ENCODE measurements at places on chromosomes 5 and 9. TPM values are rescaled to one million over a fixed set of nuclear protein-coding genes. Genes with fewer than 3 reads are reported as not detected.

Gene NUTM2G
- not detected for total RNA-seq

- H3K36me3 ChIP-seq = no peaks in the 10 kb centered on the region
- no peak for DNase-seq
- no peak overlapping the region for H3K4me3 ChIP-seq
Measured at GRCh38 chr5:151463137-151464029, 16.0 kb downstream of the SLC36A1 start.

DNA sequence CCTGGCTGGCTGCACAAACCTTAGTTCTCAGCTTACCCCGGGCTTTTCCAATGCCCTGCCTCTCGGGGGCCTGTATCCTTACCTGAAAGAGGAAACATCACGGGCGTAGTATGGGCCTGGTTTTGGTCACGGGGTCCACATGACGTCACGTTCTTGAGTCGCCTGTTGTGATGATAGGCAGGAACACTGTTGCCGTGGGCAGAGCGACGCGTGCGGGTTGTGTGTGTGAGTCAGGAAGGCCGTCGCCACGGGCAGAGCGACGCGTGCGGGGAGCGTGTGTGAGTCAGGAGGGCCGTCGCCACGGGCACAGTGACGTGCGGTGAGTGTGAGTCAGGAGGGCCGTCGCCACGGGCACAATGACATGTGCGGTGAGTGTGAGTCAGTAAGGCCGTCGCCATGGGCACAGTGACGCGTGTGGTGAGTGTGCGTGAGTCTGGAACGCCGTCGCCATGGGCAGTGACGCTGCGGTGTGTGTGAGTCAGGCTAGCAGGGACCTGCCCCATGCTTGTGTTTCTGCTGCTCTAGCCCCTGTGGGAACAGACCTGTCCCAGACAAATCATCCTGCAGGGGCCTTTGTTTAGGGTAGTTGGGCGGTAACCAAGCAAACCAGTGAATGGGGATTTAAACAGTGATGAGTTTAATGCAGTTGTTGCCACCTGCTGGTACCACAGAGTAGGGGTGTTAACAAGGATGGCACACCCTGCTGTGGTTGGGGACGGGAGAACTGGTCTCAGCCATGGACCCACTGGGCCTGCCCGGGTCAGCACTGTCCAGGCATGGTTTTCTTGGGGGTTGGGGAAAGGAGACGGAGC is 19.8 kb downstream of the TRIP13 start:
- H3K27ac ChIP-seq = no peak overlapping the region
- no peaks in the 10 kb centered on the region for H3K27me3 ChIP-seq
- H3K4me3 ChIP-seq = no peak overlapping the region
- H3K4me1 ChIP-seq = no peaks in the 10 kb centered on the region

Gene SGCD
- total RNA-seq = 0.31 TPM

Gene SPINK1
- 783 TPM for total RNA-seq

- H3K27me3 ChIP-seq = no peaks in the 10 kb centered on the region
- H3K4me1 ChIP-seq = no peaks in the 10 kb centered on the region
- peaks cover 6% of the 10 kb centered on the region for H3K36me3 ChIP-seq
- H3K4me3 ChIP-seq = no peak overlapping the region
- DNase-seq = no peak
- H3K27ac ChIP-seq = no peak overlapping the region
Measured at GRCh38 chr9:112447283-112447761, 39.3 kb upstream of the KIAA1958 start.

GRCh38 chr5:154311362-154311761 is 120.8 kb downstream of the GALNT10 start:
- DNase-seq = no peak
- no peak overlapping the region for H3K27ac ChIP-seq
- H3K4me1 ChIP-seq = no peaks in the 10 kb centered on the region
- H3K36me3 ChIP-seq = no peaks in the 10 kb centered on the region
- H3K4me3 ChIP-seq = no peak overlapping the region

Gene TEK
- 6.1 TPM for total RNA-seq

GRCh38 chr9:19252174-19252884 is 21.8 kb downstream of the DENND4C start:
- no peak overlapping the region for H3K4me3 ChIP-seq
- no peaks in the 10 kb centered on the region for H3K27me3 ChIP-seq
- peak overlapping the region; percentile 12 for H3K27ac ChIP-seq
- H3K36me3 ChIP-seq = no peaks in the 10 kb centered on the region
- DNase-seq = no peak

GRCh38 chr5:36013182-36013581 is 22.0 kb upstream of the UGT3A1 start:
- no peak overlapping the region for H3K27ac ChIP-seq
- no peaks in the 10 kb centered on the region for H3K4me1 ChIP-seq
- H3K36me3 ChIP-seq = no peaks in the 10 kb centered on the region
- no peak for DNase-seq
- no peaks in the 10 kb centered on the region for H3K27me3 ChIP-seq

DNA sequence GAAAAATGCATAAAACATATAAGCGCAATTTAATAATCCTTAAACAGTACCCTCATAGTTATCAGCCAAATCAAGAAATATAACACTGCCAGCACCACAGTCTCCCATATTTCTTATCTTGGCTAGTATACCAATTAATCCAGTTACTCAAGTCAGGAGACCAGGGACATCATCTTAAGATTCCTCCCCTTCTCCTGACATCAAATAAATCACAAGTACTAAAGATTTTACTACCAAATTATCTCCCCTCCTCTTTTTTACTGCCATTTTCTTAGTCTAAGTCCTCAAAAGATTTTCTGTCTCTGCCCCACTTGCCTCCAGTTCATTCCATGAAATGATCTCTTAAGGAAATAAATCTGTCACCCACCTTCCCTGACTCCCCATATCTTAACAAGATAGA is 37.0 kb downstream of the STRBP start:
- H3K27ac ChIP-seq = no peak overlapping the region
- no peak overlapping the region for H3K4me3 ChIP-seq
- no peaks in the 10 kb centered on the region for H3K27me3 ChIP-seq
- no peak for DNase-seq
- no peaks in the 10 kb centered on the region for H3K4me1 ChIP-seq

- DNase-seq = no peak
- no peak overlapping the region for H3K27ac ChIP-seq
- no peaks in the 10 kb centered on the region for H3K4me1 ChIP-seq
Measured at GRCh38 chr9:80873861-80874260, 815.5 kb downstream of the TLE1 start.

GRCh38 chr9:122192914-122193525 is 33.3 kb downstream of the MORN5 start:
- no peak overlapping the region for H3K27ac ChIP-seq
- H3K36me3 ChIP-seq = no peaks in the 10 kb centered on the region
- no peak overlapping the region for H3K4me3 ChIP-seq
- no peaks in the 10 kb centered on the region for H3K27me3 ChIP-seq
- DNase-seq = no peak
- H3K4me1 ChIP-seq = no peaks in the 10 kb centered on the region

Gene DND1
- total RNA-seq = 0.32 TPM

GRCh38 chr5:128406803-128407202 is 131.2 kb downstream of the FBN2 start:
- no peaks in the 10 kb centered on the region for H3K4me1 ChIP-seq
- DNase-seq = no peak
- no peaks in the 10 kb centered on the region for H3K27me3 ChIP-seq

DNA sequence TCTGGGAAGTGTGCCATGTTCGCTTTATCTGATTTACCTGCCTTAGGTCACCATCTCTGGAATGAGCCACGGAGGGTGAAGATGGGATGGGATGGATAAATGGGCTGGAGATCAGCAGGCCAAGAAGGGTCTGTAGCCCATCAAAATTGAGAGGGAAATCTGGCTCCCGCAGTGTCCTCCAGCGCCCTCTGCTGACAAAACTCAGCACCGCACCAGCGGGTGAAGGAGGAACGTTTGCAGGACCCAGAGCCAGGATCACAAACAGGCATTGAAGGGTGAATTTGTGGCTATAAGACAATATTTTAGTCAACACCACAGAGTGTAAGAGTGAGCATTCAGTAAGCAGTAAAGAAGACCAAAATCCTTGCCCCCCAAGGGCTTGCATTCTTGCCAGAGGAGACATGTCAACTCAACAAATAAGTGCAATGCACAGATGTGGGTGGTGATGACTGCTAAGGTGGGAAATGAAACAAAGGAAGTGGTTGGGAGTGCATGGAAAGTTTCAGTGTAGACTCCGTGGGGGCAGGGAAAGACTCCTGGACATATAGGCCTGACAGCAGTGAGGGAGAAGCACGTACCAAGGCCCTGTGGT is 124.4 kb downstream of the TENT4A start:
- H3K36me3 ChIP-seq = no peaks in the 10 kb centered on the region
- no peak for DNase-seq
- H3K4me1 ChIP-seq = no peaks in the 10 kb centered on the region
- H3K27me3 ChIP-seq = no peaks in the 10 kb centered on the region

DNA sequence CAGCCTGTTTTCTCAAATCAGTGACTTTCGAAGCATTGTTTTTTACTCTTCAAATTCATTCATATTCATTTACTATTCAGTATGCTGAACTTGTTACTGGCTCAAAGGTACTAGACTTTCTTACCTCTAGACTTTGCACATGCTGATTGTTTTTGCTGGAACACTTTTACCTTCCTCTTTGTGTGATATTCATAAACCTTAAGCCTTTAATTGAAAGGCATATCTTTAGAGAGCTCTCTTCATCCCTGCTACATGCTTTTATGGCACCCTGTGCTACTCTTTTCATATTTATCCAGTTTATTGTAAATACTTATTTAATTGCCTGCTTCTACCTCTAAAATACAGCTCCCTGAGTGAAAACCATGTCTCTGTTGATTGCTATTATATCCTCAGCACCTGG is 48.7 kb upstream of the LRRC19 start:
- no peak overlapping the region for H3K4me3 ChIP-seq
- DNase-seq = no peak
- H3K27ac ChIP-seq = no peak overlapping the region
- no peaks in the 10 kb centered on the region for H3K27me3 ChIP-seq
- no peaks in the 10 kb centered on the region for H3K36me3 ChIP-seq
- no peaks in the 10 kb centered on the region for H3K4me1 ChIP-seq

- no peak overlapping the region for H3K4me3 ChIP-seq
- H3K27me3 ChIP-seq = no peaks in the 10 kb centered on the region
- H3K27ac ChIP-seq = no peak overlapping the region
- no peaks in the 10 kb centered on the region for H3K36me3 ChIP-seq
- DNase-seq = no peak
- H3K4me1 ChIP-seq = no peaks in the 10 kb centered on the region
Measured at GRCh38 chr5:38720554-38721361, 125.1 kb upstream of the OSMR start.

DNA sequence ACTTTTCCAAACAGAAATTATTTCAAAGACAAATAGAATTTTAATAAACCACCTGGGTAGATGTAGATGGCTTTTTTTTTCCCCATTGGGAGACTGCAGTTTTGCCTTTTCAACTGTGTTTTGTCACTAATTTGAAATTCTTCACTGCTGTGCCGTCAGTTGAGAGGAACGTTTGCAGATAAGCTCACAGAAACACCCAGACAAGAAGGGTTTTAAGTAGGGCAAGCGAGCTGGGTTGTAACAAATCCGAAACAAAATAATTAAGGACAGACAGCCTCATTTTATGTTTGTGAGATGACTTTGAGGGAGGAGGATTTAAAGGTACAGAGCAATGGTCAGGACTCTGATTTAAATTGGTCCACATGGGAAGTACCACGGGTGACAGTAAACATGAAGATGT is 155.1 kb upstream of the NTRK2 start:
- no peaks in the 10 kb centered on the region for H3K36me3 ChIP-seq
- H3K27ac ChIP-seq = no peak overlapping the region
- DNase-seq = no peak
- no peak overlapping the region for H3K4me3 ChIP-seq

Gene DELE1
- 50.8 TPM for total RNA-seq

- DNase-seq = no peak
- no peaks in the 10 kb centered on the region for H3K4me1 ChIP-seq
- no peak overlapping the region for H3K4me3 ChIP-seq
- H3K27me3 ChIP-seq = no peaks in the 10 kb centered on the region
- H3K27ac ChIP-seq = no peak overlapping the region
Measured at GRCh38 chr5:140420226-140420570, 18.6 kb downstream of the ANKHD1 start.

GRCh38 chr5:132232465-132232864 is 4.8 kb upstream of the P4HA2 start:
- H3K36me3 ChIP-seq = no peaks in the 10 kb centered on the region
- no peak overlapping the region for H3K4me3 ChIP-seq
- H3K4me1 ChIP-seq = no peaks in the 10 kb centered on the region
